Uterus (tissue), 4 donors: ENCODE measurements at places on chromosomes 1 and 21. TPM values are rescaled to one million over a fixed set of nuclear protein-coding genes. Genes with fewer than 3 reads are reported as not detected.

DNA sequence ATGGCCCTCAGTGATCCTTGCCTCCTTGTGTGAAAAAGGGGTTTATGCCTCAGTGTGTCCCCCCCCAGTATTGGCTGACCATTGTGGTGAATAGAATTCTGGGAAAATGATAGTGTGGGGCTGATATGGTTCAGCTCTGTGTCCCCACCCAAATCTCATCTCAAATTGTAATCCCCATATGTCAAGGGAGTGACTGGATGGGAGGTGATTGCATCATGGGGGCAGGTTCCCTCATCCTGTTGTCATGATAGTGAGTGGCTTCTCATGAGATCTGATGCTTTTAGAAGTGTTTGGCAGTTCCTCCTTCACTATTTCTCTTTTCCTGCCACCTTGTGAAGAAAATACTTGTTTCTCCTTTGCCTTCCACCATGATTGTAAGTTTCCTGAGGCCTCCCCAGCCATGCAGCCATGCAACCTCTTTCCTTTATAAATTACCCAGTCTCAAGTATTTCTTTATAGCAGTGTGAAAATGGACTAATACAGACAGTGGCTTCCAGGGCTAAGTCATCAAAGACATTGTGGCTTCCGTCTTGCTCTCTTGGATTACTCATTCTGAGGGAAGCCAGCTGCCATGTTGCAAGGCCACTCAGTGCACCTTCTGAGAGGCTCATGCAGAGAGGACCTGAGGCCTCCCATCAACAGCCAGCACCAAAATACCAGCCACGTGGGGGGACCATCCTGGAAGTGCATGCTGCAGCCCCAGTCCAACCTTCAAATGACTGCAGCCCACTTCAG, 40.6 kb upstream of the SOD1 start:
- H3K27me3 ChIP-seq, result no peaks in the 10 kb centered on the region
- H3K27ac ChIP-seq, result no peak overlapping the region
- DNase-seq, result no peak
- H3K4me3 ChIP-seq, result no peak overlapping the region

GRCh38 chr1:151251656-151252470, 2.7 kb upstream of the PSMD4 start:
- no peak overlapping the region for H3K4me3 ChIP-seq
- no peaks in the 10 kb centered on the region for H3K27me3 ChIP-seq
- no peaks in the 10 kb centered on the region for H3K36me3 ChIP-seq
- H3K27ac ChIP-seq, result no peak overlapping the region

- no peaks in the 10 kb centered on the region for H3K4me1 ChIP-seq
- no peak overlapping the region for H3K4me3 ChIP-seq
- H3K36me3 ChIP-seq, result no peaks in the 10 kb centered on the region
- no peak overlapping the region for H3K27ac ChIP-seq
- H3K27me3 ChIP-seq, result no peaks in the 10 kb centered on the region
These were observed 73.2 kb downstream of the KIFAP3 start for GRCh38 chr1:170001266-170001665.

Gene CFAP45
- not detected for total RNA-seq

DNA sequence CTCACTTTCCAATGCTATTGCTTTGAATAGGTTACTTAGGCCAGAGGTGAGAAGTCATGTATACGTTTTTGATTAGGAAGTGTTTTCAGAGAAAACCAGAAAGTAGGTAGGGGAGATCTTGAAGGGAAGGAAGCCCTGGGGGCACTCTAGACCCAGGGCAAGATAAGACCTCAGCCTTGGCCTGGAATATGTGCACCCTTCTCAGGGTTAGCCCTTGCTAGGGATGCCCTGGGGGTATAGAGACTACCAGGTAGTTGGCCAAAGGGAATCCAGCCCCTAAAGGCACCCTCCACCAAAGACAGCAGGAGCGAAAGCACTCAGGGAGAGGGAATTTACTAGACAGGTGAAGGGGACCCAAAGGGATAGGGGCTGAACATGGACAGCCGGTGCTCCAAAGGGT, 7.0 kb downstream of the TIAM1 start:
- no peaks in the 10 kb centered on the region for H3K27me3 ChIP-seq
- no peaks in the 10 kb centered on the region for H3K4me1 ChIP-seq
- H3K27ac ChIP-seq, result no peak overlapping the region
- no peak for DNase-seq
- H3K36me3 ChIP-seq, result no peaks in the 10 kb centered on the region

DNA sequence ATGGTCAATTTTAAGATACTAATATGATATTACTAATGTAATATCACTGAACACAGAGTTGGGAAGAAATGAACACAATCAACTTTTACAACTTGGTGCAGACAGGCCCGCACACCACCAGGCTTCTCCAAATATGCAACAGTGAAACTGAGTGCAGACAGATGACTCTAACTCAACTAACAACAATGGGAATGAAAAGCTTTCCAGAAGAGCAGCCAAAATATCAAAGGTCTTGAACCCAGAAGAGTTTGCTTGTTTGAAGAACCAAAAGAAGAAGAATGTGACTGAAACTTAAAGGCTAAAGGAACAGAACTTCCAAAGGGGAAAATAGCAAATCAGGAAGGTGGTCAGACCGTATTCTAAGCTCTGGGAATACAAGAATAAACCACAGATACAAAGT, 89.8 kb upstream of the COL11A1 start:
- no peak for DNase-seq
- no peak overlapping the region for H3K4me3 ChIP-seq
- no peak overlapping the region for H3K27ac ChIP-seq
- H3K4me1 ChIP-seq, result no peaks in the 10 kb centered on the region
- no peaks in the 10 kb centered on the region for H3K36me3 ChIP-seq
- H3K27me3 ChIP-seq, result no peaks in the 10 kb centered on the region

GRCh38 chr1:54800899-54801759, at the start of gene TTC22:
TTC22 (minus strand) TSS chr1:54801323; CDS start chr1:54801163, 160 bp downstream.
- no peaks in the 10 kb centered on the region for H3K27me3 ChIP-seq
- no peaks in the 10 kb centered on the region for H3K4me1 ChIP-seq
- H3K4me3 ChIP-seq, result peak within 1 kb of the TSS; percentile 37
- no peaks in the 10 kb centered on the region for H3K36me3 ChIP-seq
- no peak for DNase-seq

DNA sequence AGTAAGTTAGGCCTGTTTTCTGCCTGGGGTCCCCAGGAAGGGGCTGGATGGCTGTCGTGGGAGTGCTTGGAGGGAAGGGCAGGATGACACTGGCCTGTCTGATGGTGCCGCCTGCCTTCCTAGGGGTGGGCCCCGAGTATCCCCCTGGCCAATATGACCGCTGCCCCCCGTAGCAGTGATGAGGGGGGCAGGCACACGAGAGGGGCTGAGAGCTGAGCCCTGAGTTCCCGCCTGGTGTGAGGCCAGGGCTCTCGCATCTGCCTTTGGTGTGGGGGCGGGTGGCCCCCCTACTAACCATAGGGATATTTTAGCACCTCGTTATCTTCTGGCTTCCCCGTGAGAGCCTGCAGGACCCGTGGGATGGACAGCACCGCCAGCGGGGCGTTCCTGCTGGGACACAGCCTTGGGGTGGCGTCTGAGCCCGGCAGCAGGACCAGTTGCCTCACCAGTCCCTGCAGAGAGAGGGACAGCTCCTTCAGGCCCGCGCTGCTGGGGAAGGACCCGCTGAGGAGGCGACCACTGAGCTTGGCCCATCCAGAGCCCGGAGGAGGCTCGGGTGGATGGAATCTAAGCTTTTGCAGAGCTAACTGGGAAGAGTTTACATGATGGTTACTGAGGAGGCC, 10.4 kb downstream of the KRTAP10-1 start:
- H3K36me3 ChIP-seq, result no peaks in the 10 kb centered on the region
- peak; percentile 2 for DNase-seq
- H3K4me1 ChIP-seq, result no peaks in the 10 kb centered on the region
- no peaks in the 10 kb centered on the region for H3K27me3 ChIP-seq
- no peak overlapping the region for H3K4me3 ChIP-seq

DNA sequence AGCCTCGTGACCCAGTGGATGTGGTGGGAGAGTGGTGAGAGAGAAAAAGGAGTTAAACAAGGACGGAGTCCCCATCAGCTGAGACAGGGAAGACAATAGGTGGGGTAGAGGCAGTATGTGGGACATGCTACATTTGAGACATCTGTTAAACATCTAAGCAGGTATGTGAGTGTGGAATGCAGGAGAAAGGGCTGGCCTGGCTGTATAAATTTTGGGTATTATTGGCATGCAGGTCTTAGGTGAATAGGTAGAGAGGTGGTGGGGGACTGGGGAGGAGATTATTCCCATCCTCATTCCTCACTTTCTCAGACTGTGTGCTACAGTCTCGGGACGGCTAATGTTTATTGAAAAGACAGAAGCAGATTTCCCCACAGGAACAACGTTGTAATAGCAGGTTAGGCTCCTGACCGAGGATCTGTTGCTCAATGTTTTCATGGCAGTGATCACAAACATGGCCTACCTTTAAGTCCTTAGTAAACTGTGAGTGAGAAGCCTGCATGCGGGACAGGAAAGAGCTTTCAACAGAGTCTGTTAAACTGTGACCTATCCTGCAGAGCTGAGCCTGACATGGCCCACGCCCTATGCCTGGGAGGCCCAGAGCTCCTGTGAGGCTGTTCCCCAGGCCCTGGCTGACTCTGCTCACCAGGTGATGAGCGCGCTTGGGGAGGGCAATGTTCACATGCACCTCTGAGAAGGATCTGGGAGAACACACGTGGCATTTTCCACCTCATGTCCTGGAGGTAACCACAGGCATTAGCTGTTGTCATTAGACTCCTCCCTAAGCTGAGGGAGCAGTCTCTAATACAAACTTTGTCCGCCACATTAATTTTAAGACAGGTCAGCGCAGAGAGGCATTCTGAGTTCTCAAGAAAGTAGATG, 16.5 kb downstream of the VSIG8 start:
- no peak for DNase-seq
- no peaks in the 10 kb centered on the region for H3K36me3 ChIP-seq
- H3K4me1 ChIP-seq, result no peaks in the 10 kb centered on the region
- H3K27ac ChIP-seq, result no peak overlapping the region
- H3K27me3 ChIP-seq, result no peaks in the 10 kb centered on the region

DNA sequence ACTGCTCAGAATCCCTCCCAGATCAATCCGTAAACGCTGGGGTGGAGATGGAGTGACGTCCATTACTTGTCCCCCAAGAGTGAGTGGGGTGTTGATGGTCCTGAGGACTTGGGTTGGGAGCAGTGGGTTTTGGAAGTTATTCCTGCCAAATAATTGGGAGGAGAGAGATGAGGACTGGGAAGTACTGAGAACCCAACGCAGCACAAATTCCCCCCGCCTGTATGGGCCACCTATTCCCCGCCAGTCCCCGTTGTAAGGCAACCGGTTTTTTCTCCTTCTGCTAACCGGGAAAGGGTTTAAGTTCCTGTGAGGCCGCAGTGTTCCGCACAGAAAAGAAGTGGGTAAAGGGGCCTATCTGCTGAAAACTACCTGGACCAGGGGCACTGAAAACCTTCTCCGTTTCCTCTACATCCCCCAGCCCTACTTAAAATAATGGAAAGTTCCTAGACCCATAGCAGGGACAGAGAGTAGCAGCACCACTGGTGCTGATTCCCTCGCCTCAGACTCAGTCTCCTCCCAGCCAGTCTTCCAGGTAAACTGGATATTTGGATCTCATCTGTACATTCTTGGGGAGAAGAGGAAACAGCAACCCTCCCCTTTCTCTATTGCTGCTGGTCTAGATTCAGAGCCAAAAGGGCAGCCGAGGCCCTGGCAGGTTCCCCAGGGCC, 738 bp downstream of the LURAP1 start:
- H3K4me1 ChIP-seq, result peaks cover 5% of the 10 kb centered on the region
- no peak for DNase-seq
- no peaks in the 10 kb centered on the region for H3K27me3 ChIP-seq
- no peaks in the 10 kb centered on the region for H3K36me3 ChIP-seq
- peak overlapping the region; percentile 79 for H3K4me3 ChIP-seq

- no peaks in the 10 kb centered on the region for H3K27me3 ChIP-seq
- no peaks in the 10 kb centered on the region for H3K36me3 ChIP-seq
- H3K4me3 ChIP-seq, result no peak overlapping the region
- no peak overlapping the region for H3K27ac ChIP-seq
These were observed 92.0 kb downstream of the CASZ1 start for GRCh38 chr1:10704368-10704882.

DNA sequence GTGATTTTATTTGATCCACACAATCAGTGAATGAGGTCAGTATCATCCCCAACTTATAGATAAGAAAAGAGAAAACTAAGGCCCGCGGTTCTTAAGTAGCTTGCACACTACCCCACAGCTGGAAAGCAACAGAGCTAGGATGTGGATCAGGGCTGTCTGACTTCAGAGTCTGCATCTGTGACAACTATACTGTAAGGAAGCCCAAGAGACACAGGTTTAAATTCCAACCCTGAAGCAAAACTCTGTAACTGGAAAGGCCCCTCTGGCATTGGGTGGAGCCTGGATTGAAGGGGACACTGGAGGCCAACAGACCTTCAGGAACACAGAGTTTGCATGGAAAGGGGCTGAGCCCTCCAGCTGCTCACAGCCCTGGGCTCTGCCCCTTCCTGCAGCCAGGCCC, 40.2 kb downstream of the LGR6 start:
- no peak for DNase-seq
- no peaks in the 10 kb centered on the region for H3K36me3 ChIP-seq
- H3K27me3 ChIP-seq, result no peaks in the 10 kb centered on the region
- H3K4me3 ChIP-seq, result no peak overlapping the region

Gene HSPB7
- 22.8 TPM for total RNA-seq

DNA sequence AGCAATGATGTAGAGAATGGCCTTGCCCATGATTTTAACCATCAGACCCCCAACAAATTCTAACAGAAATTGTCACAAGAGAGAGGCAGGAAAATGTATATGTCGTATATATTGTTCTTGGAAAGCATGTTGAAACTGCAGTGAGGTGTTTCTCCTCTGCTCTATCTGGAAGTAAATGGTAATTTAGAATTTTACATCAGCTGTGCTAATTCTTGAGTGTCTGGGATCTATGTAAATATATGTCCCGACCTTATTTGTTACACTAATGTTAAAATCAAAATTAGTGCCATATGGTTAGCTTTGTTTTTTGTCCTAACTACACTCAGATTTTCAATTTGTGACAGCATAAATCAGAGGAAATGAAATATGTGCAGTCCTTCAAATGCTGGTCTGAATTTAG, 20.5 kb downstream of the ZBTB21 start:
- H3K27ac ChIP-seq, result no peak overlapping the region
- DNase-seq, result no peak
- no peaks in the 10 kb centered on the region for H3K36me3 ChIP-seq
- no peak overlapping the region for H3K4me3 ChIP-seq

Gene CZIB
- 81.4 TPM for total RNA-seq

DNA sequence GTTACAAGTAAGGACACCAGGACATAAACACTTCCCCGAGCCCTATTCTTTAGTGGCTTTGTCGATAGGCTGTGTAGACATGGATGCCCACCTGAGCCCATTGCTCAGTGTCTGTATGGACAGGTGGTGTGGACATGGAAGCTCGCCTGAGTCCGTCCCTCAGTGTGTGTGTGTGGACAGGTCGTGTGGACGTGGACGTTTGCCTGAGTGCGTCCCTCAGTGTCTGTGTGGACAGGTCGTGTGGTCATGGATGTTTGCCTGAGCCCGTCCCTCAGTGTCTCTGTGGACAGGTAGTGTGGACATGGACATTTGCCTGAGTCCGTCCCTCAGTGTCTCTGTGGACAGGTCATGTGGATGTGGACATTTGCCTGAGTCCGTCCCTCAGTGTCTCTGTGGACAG, 38.7 kb upstream of the COL6A2 start:
- no peaks in the 10 kb centered on the region for H3K27me3 ChIP-seq
- H3K4me1 ChIP-seq, result peaks cover 5% of the 10 kb centered on the region
- peak overlapping the region; percentile 99 for H3K27ac ChIP-seq
